Left ventricle myocardium superior (tissue), 1 donor: ENCODE measurements at places on chromosomes 13 and 19. TPM values are rescaled to one million over a fixed set of nuclear protein-coding genes. Genes with fewer than 3 reads are reported as not detected.

Gene STOML3
- not detected for total RNA-seq

Gene LATS2
- 25.1 TPM for total RNA-seq

Gene FIZ1
- total RNA-seq: 16.3 TPM

Gene SRRM5
- 0.20 TPM for total RNA-seq

Gene B3GNT3
- total RNA-seq: not detected

Gene ADGRE1
- 0.30 TPM for total RNA-seq

Gene METTL21C
- not detected for total RNA-seq

Gene OCEL1
- total RNA-seq: 28.0 TPM

Gene ERICH4
- not detected for total RNA-seq

Gene ZNF560
- not detected for total RNA-seq

Gene ZIC2
- total RNA-seq: not detected

Gene RABAC1
- total RNA-seq: 61.0 TPM

Gene NLRP12
- total RNA-seq: 0.22 TPM

Gene MCEMP1
- total RNA-seq: 0.72 TPM

Gene ADPRHL1
- total RNA-seq: 442 TPM

Gene TGFB1
- total RNA-seq: 13.2 TPM

Gene TMPRSS9
- not detected for total RNA-seq

Gene JUND
- total RNA-seq: 89.2 TPM

Gene NTN5
- not detected for total RNA-seq

Gene PPP2R1A
- 372 TPM for total RNA-seq

Gene KRTDAP
- total RNA-seq: not detected

Gene SIGLEC7
- 0.50 TPM for total RNA-seq

Gene LTBP4
- 294 TPM for total RNA-seq

Gene THSD1
- total RNA-seq: 5.0 TPM

Gene CILP2
- 0.50 TPM for total RNA-seq

Gene RNF113B
- not detected for total RNA-seq

Gene TYROBP
- 28.5 TPM for total RNA-seq

Gene ZNF615
- 12.2 TPM for total RNA-seq

Gene NAA16
- 6.9 TPM for total RNA-seq

Gene ATP4B
- total RNA-seq: not detected

Gene NANOS2
- total RNA-seq: not detected

Gene ZNF345
- 2.9 TPM for total RNA-seq

Gene FGF21
- not detected for total RNA-seq

Gene CGB5
- not detected for total RNA-seq

Gene OR7D2
- total RNA-seq: 0.07 TPM

Gene CEACAM4
- 0.52 TPM for total RNA-seq

Gene ZNF134
- total RNA-seq: 12.9 TPM

Gene CADM4
- total RNA-seq: 10.5 TPM

Gene PRSS57
- total RNA-seq: not detected

Gene ZNF497
- 0.55 TPM for total RNA-seq

Gene PCDH17
- total RNA-seq: 2.9 TPM

Gene OR1M1
- total RNA-seq: not detected

Gene NALCN
- total RNA-seq: 7.9 TPM

Gene ZNF837
- 0.37 TPM for total RNA-seq

Gene ADGRE3
- total RNA-seq: not detected

Gene CEACAM3
- total RNA-seq: 0.32 TPM
